ENCODE measurements at places on chromosomes 6 and 20. TPM values are rescaled to one million over a fixed set of nuclear protein-coding genes. Genes with fewer than 3 reads are reported as not detected.

- H3K36me3 ChIP-seq = peaks cover 6% of the 10 kb centered on the region
- peaks cover 17% of the 10 kb centered on the region for H3K4me1 ChIP-seq
- no peak overlapping the region for H3K4me3 ChIP-seq
- H3K27ac ChIP-seq = no peak overlapping the region
These were observed 5.2 kb downstream of the TMEM181 start for GRCh38 chr6:158565122-158565429.

- H3K27ac ChIP-seq = peak overlapping the region; percentile 12
- H3K4me3 ChIP-seq = no peak overlapping the region
- no peaks in the 10 kb centered on the region for H3K4me1 ChIP-seq
- DNase-seq = no peak
These were observed 949 bp downstream of the TXLNB start for GRCh38 chr6:139290787-139291311.

- no peak for DNase-seq
- H3K4me3 ChIP-seq = no peak overlapping the region
These were observed 117.5 kb downstream of the GPX5 start for GRCh38 chr6:28643017-28643740.

- H3K27me3 ChIP-seq = no peaks in the 10 kb centered on the region
- no peaks in the 10 kb centered on the region for H3K4me1 ChIP-seq
- H3K4me3 ChIP-seq = no peak overlapping the region
These were observed 58.2 kb downstream of the SMAP1 start for GRCh38 chr6:70725817-70726415.

GRCh38 chr6:34852406-34853085 is 35.3 kb downstream of the TAF11 start:
- H3K4me3 ChIP-seq = no peak overlapping the region
- no peak overlapping the region for H3K27ac ChIP-seq
- peaks cover 31% of the 10 kb centered on the region for H3K36me3 ChIP-seq
- H3K4me1 ChIP-seq = no peaks in the 10 kb centered on the region
- no peak for DNase-seq

- H3K36me3 ChIP-seq = no peaks in the 10 kb centered on the region
- no peaks in the 10 kb centered on the region for H3K4me1 ChIP-seq
- DNase-seq = no peak
- H3K27me3 ChIP-seq = no peaks in the 10 kb centered on the region
These were observed 20.9 kb downstream of the UTRN start for GRCh38 chr6:144305985-144306384.

DNA sequence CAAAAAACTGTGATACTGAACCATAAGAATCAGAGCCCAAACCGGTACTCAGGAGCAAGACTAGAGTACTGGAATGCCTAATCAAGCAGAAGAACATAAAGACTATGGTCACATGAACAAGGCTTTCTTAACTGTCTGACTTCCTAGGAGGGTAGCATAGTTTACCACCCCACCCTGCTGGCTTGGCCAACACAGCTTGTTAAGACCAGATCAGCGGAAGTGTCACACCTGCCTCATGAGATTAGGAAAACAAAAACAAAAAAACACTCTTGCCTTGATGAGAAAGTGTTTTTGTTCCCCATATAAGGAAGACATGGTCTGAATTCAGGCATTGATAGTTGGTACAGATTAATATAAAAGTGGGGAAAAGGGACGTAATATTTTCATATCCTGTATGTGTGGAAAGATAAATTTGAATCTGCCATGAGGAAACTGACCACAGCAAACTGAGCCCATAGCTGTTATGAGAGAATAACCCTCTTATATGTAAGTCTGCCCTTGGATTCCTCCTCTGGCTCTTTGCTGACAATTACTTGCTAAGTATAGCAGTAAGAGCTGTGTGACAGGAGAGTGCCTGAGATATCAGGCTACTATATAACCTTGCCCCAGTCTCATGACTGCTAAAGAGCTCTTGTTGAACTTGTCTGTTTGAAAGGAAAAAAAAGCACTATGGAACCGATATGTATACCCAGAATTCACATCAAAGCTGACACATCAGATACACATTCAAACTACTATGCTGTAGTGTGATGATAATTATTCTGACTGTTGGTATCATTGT is 197.1 kb downstream of the EPHA7 start:
- H3K4me1 ChIP-seq = no peaks in the 10 kb centered on the region
- H3K27ac ChIP-seq = no peak overlapping the region
- no peaks in the 10 kb centered on the region for H3K36me3 ChIP-seq
- no peak for DNase-seq

DNA sequence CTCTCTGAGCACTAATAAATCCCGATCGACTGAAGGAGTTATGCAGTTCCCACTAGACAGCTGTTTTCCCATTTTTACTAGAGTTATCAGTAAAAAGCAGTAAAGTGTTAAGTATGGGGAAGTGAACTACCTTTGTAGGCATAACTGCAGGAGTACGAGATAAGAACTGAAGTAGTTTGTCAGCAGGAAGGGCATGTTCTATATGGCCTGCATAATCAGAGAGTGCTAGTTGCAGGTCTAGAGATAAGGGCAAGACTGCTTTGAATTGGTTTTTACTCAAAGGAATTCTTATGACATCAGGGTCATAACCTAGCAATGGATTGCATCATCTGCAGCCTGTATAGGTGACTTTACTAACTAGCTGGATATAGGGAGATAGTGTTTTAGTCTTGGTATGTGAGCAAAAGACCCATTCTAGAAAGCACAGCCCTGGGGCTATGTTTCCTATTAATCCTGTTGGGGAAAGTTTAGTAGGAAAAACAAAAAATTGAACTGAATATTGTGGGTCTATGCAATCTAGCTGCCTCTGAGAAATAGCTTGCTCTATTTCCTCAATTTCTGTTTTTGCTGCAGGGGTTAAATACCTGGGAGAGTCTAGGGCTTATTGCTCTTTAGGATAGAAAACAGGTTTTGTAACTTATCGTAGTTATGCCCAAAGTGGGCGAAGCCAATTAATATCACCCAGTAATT is 22.6 kb upstream of the CRISP1 start:
- no peaks in the 10 kb centered on the region for H3K36me3 ChIP-seq
- no peaks in the 10 kb centered on the region for H3K4me1 ChIP-seq
- H3K4me3 ChIP-seq = no peak overlapping the region

DNA sequence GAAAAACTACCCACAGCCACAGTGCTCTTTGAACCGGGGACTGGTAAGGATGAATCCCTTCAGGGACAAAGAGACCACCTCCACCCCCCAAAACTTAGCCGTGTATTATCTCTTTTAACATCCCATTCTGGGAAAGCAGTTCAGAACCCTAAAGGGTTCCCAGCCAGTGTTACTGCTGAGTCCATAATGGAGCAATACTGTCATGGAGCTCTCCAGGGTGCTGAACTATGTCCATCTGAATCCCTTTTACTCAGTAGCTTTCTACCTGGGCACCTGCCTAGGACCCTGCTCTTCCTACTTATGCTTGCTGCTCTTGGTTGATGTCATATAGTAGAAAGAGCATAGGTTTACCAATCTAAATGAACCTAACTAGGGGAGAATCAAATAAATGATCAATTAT is 22.3 kb upstream of the SAYSD1 start:
- no peaks in the 10 kb centered on the region for H3K4me1 ChIP-seq
- no peaks in the 10 kb centered on the region for H3K27me3 ChIP-seq
- no peaks in the 10 kb centered on the region for H3K36me3 ChIP-seq
- no peak overlapping the region for H3K4me3 ChIP-seq
- no peak overlapping the region for H3K27ac ChIP-seq

- H3K27ac ChIP-seq = no peak overlapping the region
- no peak overlapping the region for H3K4me3 ChIP-seq
- peaks cover 6% of the 10 kb centered on the region for H3K4me1 ChIP-seq
- no peaks in the 10 kb centered on the region for H3K27me3 ChIP-seq
- peaks cover 13% of the 10 kb centered on the region for H3K36me3 ChIP-seq
- DNase-seq = no peak
These were observed 6.8 kb downstream of the SCAND1 start for GRCh38 chr20:35947489-35947888.

DNA sequence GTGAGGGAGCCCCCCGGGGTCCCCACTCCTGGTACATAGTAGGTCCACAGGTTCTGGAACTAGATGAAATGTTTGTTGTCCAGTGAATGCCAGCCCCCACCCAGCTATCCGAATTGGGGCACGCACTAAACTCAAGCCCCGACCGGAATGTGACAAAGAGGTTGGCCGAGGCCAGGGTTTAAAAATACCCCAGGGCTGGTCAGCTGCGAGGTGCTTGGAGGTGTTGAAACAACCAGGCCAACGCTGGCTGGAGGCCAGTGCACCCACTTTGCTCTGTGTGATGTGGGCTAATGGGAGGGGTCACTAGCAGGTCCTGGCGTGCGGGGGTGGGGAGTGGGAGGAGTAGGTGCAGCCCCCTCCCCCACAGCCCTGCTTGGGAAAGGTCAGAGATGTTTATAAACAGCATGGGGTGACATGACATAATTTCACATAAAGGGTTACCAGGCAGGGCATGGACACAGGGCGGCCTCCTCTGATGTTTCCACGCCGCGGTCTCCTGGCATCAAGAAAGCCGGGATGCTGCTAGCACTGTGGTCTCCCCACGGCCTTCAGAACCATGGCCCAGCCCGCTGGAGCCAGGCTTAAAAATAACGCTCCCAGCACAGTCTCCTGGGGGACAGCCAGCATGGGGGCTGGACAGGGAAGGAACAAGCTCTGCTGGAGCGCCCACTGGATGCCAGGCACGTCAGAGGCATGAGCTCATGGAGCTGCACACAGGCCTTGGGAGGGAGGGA is 111.2 kb upstream of the PTPN1 start:
- H3K27ac ChIP-seq = no peak overlapping the region
- H3K4me3 ChIP-seq = no peak overlapping the region
- H3K36me3 ChIP-seq = no peaks in the 10 kb centered on the region
- DNase-seq = no peak
- H3K27me3 ChIP-seq = no peaks in the 10 kb centered on the region

DNA sequence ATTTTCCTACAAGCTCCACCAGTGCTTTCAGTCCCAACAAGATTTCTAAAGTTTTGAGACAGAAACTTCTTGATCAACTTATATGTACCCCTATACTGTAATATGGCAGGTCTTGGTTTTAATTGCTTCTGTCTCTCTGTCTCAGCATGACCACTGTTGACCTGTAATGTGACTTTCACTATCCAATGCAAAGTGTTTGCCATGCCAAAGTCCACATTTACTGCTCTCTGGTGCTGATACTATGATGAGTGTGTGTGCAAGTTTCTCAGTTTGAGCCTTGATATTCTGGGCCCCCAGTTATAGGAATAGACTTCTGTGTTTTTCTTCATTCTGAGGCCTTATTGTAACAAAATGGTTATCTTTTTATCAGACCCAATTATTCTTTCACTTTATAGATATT is 45.8 kb downstream of the OR2J2 start:
- no peak overlapping the region for H3K4me3 ChIP-seq
- no peaks in the 10 kb centered on the region for H3K36me3 ChIP-seq
- H3K27me3 ChIP-seq = no peaks in the 10 kb centered on the region
- H3K4me1 ChIP-seq = no peaks in the 10 kb centered on the region
- DNase-seq = no peak

GRCh38 chr6:108838101-108838717 is 10.0 kb upstream of the ARMC2 start:
- no peak overlapping the region for H3K4me3 ChIP-seq
- peaks cover 2% of the 10 kb centered on the region for H3K27me3 ChIP-seq
- no peak for DNase-seq
- H3K4me1 ChIP-seq = peaks cover 13% of the 10 kb centered on the region

- no peaks in the 10 kb centered on the region for H3K27me3 ChIP-seq
- H3K27ac ChIP-seq = peak overlapping the region; percentile 27
- H3K36me3 ChIP-seq = no peaks in the 10 kb centered on the region
- no peak overlapping the region for H3K4me3 ChIP-seq
- peaks cover 31% of the 10 kb centered on the region for H3K4me1 ChIP-seq
These were observed 67.2 kb downstream of the EZR start for GRCh38 chr6:158751921-158752320.

DNA sequence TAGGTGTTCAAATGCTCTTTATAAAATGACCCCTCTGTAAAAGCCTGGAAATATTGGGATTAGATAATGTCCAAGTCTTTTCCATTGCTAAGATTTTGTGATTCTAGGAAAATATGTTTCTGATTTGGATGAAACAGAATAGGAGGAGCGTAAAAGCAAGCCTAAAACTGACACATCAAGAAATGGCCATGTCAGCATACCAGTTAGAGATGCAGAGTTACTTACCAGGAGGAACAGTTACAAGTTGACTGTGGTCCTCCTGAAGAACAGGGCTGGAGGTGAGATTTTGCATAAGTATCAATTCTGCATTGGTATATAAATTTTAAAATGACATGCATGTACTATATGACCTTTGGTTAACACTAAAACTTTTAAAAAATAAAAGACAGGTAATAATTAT is 35.3 kb downstream of the EYA2 start:
- H3K4me1 ChIP-seq = peaks cover 41% of the 10 kb centered on the region
- no peak for DNase-seq
- no peaks in the 10 kb centered on the region for H3K27me3 ChIP-seq
- no peaks in the 10 kb centered on the region for H3K36me3 ChIP-seq

DNA sequence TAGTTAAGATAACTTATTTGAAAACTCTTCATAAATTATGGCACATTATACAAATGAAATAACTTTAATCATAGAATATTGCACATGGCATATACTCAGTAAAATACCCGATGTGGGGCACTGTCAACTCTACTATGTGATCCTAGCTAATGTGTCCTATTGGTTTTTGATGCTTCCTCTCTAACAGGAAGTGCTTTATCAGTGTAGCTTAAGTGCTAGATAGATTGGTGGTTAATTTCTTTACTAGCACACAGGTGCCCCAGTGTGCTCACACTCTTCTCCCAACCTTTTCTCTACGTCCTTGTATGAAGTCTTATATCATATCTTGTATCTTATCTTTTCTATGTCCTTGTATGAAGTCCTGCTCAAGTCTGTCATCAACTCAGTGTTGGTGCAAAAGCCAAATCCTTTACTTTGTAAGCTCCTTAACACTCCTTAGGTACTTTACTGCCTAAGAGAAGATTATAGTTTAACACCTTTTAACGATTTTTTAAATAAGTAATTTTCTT is 358.9 kb downstream of the CENPW start:
- H3K27ac ChIP-seq = no peak overlapping the region
- H3K27me3 ChIP-seq = no peaks in the 10 kb centered on the region
- no peak overlapping the region for H3K4me3 ChIP-seq
- H3K4me1 ChIP-seq = no peaks in the 10 kb centered on the region
- DNase-seq = no peak

ESR1 gene
- total RNA-seq = 0.20 TPM

GLYATL3 gene
- total RNA-seq = not detected

CD109 gene
- 14.7 TPM for total RNA-seq

SCRT2 gene
- total RNA-seq = 0.40 TPM

EPHA7 gene
- 69.3 TPM for total RNA-seq

LYRM4 gene
- 41.0 TPM for total RNA-seq

TRIM38 gene
- total RNA-seq = 3.6 TPM

FERMT1 gene
- total RNA-seq = 5.4 TPM

MTCH1 gene
- total RNA-seq = 195 TPM

TRIM10 gene
- total RNA-seq = 0.94 TPM

GHRH gene
- total RNA-seq = not detected

PLCB1 gene
- total RNA-seq = 42.9 TPM

All from spinal cord (tissue), 10 donors.